ENCODE measurements at places on chromosomes 12 and 14. TPM values are rescaled to one million over a fixed set of nuclear protein-coding genes. Genes with fewer than 3 reads are reported as not detected.

GRCh38 chr12:115294453-115295133 lies 610.6 kb upstream of the TBX3 start:
- no peak for DNase-seq

MTRFR gene
- 46.4 TPM for total RNA-seq

- DNase-seq: no peak
Measured at GRCh38 chr14:94864387-94865195, 94.7 kb upstream of the GSC start.

ABCB9 gene
- 9.5 TPM for total RNA-seq

- DNase-seq: no peak
Measured at GRCh38 chr14:98955741-98956070, 316.3 kb downstream of the BCL11B start.

C12orf50 gene
- 0.07 TPM for total RNA-seq

- DNase-seq: no peak
Measured at GRCh38 chr14:100731011-100731670, 4.4 kb downstream of the DLK1 start.

- no peak for DNase-seq
Measured at GRCh38 chr14:100486025-100486828, 101.0 kb downstream of the BEGAIN start.

DNA sequence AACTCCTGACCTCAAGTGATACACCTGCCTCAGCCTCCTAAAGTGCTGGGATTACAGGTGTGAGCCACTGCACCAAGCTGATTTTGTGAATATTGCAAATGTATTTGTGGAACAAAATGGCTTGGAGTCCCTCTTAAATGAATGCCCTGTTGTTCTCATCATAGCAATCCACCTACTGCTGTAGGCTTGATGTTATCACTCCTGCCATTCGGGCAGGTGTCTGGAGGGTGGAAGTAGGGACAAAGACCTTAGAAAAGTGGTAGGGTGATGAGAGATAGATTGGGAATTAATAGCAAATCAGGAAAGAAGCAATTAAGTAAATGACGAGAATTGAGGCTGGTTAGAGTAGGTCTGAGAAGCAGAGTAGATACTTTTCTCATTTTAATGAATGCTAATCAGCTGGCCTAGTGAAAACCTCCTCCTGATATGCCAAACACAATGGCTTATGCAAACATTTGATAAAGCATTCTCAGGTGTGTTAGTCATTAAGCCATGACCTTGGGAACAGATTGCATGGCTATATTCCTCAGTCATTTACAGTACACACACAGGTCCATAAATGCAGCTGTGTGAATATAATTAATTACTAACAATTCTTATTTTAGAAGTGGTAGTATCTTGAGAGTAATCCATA lies 60.5 kb upstream of the USP44 start:
- DNase-seq: no peak

KRT83 gene
- not detected for total RNA-seq

DNA sequence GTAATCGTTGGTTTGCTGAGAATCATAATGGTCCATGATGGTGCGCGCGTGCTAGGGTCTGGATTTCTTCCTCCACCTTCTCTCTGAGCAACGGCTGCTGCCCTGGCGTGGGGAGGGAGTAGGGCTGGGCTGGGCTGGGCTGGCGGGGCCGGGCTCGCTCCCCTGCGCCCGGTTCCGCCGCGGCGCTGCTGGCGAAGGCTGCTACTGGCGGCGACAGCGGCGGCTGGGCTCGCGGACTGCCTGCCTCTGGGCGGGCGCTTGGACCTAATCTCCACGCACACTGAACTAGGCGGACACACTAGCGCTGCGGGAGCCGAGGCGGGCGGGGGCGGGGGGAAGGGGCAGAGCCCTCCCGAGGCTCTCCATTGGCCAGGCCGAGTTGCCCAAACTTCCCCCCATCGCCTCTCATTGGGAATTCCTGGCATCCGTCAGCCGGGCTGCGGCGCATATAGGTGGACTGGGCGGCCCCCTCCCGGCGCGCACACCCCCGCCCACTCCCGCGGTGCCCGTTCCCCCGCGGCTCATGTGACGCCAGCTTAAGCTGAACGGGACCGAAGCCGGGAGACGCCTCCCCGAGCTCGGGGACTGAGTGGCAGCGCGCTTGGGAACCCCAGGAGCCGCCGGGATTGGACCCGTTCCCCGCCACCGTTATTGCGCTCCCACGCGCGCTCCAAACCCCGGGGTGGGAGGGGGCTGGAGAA lies at the start of gene ACTN1:
Gene ACTN1, minus strand, starts transcription at position 282 of the 701 bp plus-strand sequence. Its CDS starts 246 bp downstream, at position 36.
- peak; percentile 73 for DNase-seq

DNA sequence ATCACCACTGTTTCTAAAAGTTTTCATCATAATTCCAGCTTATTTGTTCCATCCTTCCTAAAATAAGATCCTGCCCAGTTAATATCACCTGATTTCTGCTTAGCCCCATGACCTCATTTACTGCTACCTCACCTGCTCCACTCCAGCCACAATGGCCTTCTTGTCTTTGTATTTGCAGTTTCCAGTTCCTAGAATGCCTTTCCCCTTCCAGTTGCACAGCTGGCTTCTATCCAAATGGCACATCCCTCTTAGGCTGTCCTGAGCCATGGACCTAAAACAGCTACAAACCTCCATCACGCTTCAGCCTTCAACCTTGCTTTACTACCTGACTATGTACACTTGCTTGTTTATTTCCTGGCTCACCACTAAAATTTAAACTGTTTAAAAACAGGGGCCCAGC lies 6.5 kb upstream of the LGMN start:
- DNase-seq: no peak

DNA sequence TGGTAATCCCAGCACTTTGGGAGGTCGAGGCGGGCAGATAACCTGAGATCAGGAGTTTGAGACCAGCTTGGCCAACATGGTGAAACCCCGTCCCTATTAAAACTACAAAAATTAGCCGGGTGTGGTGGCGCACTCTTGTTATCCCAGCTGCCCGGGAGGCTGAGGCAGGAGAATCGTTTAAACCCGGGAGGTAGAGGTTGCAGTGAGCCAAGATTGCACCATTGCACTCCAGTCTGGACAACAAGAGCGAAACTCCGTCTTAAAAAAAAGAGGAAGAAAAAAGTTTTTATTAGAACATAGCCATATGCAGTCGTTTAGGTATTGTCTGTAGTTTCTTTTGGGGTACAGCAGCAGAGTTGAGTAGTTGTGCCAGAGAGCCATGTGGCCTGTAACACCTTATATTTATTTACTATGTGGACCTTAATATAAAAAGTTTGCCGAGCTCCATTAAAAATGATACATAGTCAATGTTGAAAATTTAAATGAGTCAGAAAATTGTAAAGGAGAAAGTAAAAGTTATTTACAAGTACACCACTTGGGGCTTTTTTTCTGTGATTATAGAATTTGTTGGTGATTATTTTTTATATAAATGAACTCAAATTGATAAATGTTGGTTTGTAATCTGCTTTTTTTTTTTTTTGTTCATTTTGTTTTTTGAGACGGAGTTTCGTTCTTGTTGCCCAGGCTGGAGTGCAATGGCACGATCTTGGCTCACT lies 2.2 kb downstream of the ADIPOR2 start:
- DNase-seq: no peak

DNA sequence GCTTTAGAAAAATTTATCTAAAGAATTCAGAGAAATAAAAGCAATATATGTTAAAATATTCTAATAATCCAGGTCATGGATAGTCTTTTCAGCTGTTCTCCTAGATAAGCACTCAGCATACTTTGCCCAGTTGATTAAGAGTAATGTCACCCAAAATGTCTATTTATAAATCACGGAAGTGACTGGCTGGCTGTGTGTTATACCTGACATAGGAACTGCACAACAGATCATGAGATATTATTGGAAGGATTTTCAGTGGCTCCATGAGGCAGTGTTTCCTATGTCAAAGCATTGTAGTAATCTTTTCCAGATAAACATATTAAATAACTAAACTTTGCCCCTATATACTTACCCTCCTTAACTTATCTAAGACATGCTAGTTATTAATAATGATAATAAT lies 128.8 kb downstream of the ITPR2 start:
- DNase-seq: no peak

DNA sequence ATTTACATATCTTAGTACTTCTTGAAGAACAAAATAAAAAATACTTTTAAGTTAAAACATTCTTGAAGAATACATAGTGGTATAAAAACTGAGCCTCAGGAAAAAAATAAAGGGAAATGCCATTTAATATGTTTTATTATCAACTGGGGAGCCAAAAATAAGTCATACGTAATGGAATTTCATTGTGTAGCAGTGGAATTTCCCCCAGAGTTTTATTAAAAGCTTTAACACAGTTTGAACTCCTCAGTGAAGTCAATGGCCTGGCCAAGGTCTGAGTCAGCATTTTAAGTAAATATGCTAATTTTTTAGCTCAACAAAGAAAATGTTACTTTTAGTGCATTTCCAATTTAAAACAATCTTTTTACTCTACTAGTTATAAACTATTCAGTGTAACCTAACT lies 350.1 kb upstream of the ATP2B1 start:
- no peak for DNase-seq

- DNase-seq: no peak
Measured at GRCh38 chr14:98175436-98175835, 1096.6 kb downstream of the BCL11B start.

GRCh38 chr14:59377491-59377890 lies 87.7 kb downstream of the GPR135 start:
- no peak for DNase-seq

- no peak for DNase-seq
Measured at GRCh38 chr12:123097561-123098084, 53.3 kb downstream of the PITPNM2 start.

GRCh38 chr12:45509187-45509586 lies 220.3 kb upstream of the ARID2 start:
- DNase-seq: no peak

TPH2 gene
- not detected for total RNA-seq

DNA sequence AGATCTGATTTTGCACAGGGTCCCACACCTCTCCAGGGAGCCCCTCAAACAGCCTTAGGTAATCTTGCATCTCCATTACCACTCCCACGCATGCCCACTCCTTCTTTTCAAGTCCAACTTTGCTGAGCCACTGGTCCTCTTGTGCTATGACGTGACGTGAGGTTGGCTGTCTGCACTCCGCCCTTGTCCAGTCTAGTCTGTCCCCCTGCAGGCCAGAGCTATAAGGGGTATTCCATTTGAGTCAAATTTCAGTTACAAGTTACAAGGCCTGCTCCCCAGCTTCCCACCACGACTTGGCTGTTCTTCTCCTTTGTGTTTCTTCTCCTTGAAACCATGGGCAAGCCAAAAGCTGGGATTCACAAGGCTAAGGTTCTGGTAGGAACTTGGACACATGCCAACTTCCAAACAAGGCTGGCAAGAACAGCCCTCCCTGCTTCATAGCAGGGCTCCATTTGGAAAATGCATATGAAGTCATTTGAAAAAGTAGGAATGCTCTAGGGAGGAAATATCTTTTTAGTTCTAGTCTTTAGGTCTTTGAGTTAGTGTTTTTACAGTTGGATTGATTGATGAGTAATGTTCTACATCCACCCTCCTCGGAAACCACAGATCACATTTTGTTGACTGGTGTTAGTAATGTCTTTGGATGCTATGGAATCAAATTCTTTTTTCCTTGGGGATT lies 49.1 kb downstream of the KCNA1 start:
- no peak for DNase-seq

BCAT1 gene
- 42.8 TPM for total RNA-seq

GRCh38 chr12:116060764-116061163 lies 216.7 kb downstream of the MED13L start:
- DNase-seq: no peak

DNA sequence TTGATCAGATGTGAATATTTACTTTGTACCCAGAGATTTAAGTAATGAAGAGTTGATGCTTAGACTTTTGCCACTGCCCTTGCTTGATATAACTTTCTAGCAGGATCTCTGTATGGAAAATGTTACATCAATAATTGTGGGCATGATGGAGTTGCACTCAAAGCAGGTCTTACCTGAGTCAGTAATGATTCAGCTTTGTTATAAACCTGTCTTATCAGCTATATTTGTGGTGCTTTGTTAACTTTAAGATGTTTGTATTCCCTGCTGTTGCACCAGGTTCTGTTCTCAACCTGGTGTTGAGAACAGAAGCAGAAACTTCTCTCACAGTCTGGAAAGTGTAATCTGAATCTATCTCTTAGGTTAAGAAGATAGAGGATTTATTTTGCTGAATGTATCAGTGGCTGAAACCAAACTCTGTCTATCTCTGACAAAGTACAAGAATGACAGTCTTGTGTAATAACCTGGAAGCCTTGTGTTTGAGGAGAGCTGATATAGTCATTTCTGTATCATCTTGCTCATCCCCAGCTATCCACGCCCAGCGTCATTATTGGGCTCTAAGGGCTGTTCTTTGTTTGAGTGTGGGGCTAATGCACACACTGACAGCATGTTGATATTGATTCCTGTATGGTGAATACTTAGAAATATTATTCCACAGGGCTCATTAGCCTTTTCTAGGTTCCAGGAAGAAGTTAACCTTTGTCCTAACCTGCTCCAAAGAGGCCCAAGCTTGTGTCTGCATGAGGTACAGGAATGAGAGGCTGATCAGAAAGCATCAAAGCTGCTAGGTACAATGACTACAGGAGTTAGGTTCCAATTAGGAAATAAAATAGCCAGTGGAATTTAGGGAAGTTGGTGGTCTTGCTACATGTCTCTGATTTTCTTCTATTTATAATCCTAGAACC lies 3.6 kb downstream of the AKAP6 start:
- DNase-seq: no peak

RNASE1 gene
- total RNA-seq: not detected

GRCh38 chr14:72629534-72629933 lies 264.4 kb downstream of the DPF3 start:
- DNase-seq: no peak

- DNase-seq: no peak
Measured at GRCh38 chr12:53623548-53624385, 2.4 kb downstream of the ATF7 start.

FOXM1 gene
- total RNA-seq: 105 TPM

All from activated naive CD4-positive, alpha-beta T cell treated with anti-CD3 and anti-CD28 coated beads, Interleukin-2, amount 50 U/mL, for 72 hours (primary cell).